ENCODE measurements at places on chromosomes 16 and 17. TPM values are rescaled to one million over a fixed set of nuclear protein-coding genes. Genes with fewer than 3 reads are reported as not detected.

The PRAC1 gene
- total RNA-seq, result not detected

The MAP3K14 gene
- 36.2 TPM for total RNA-seq

The CPNE7 gene
- not detected for total RNA-seq

DNA sequence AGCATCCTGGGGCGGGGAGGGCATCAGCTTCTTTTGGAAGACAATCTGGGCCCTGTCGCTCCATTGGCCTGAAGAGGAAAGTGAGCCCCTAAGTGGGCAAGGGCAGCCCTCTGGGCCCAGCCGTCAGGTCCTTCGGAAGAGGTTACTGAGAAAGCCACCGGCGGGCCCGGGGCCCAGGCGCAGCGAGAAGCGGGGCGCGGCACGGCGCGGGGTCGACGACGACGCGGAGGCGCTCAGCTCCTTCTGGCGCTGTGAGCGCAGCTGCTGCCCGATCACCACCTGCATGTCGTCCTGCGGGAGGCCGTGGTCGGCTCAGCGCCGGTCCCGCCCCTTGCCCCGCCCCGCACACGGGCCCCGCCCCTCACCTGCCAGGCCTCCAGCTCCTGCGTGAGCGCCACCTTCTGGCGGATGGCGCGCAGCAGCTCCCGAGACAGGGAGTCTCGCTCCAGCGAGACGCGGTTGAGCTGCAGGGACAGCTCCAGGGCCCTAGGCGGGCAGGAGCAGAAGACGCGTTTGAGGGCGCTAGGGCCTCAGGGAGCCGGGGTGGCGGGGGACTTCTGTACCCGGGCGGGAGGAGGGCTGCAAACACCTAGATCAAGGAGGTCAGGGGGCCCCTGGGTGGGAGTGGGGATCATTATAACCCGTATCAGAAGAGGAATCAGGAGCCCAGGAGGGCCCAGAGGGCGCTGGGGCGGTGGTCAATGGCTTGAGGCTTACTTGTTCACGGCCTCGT, 4.3 kb downstream of the THOC6 start:
- DNase-seq, result peak; percentile 90

DNA sequence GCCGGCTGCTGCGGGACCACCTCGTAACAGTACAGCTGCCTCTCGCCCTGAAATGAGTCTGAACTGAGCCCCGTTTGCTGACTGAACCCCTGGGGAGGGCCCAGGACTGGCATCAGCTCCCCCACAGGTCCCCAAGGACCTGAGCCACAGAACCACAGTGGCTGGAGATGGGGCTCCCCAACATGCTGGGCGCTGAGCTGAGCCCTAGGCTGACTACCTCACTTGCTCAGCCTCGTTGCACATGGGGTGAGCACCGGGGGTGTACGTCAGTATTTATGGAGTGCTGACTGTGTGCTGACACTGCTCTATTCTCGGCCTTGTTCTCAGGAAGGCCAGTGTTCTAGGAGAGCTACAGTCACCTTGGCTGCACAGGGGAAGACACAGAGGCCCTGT, 6.6 kb upstream of the VASN start:
- DNase-seq, result no peak

DNA sequence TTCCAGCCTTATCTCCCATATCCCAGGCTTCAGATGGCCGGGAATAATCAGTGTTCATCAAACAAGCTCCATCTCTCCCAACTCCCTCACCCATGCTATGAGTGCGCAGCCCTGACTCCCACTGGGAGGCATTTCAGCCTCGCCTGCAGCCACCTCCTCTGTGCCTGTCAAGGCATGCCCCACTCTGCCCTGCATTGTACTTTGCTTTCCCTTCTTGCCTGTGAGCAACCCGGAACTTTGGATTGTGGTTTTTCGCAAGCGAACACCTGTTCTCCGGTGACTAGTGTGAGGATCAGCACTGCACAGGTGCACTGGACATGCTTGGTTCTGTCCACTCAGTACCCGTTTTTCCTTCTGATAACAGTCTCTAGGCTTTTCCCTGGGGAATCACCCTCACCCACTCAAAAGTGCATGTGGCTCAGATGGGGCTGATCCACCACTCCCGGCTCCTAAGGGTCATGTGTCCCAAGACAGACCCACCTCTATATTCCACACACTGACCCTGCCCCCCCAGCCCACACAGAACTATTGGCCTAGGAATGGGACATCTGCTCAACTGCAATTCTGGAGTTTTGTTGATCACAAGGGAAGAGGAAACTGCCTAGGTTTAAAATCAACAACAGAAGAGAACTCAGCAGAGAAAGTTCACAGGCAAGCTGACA, 9.1 kb downstream of the CHST6 start:
- DNase-seq, result no peak

DNA sequence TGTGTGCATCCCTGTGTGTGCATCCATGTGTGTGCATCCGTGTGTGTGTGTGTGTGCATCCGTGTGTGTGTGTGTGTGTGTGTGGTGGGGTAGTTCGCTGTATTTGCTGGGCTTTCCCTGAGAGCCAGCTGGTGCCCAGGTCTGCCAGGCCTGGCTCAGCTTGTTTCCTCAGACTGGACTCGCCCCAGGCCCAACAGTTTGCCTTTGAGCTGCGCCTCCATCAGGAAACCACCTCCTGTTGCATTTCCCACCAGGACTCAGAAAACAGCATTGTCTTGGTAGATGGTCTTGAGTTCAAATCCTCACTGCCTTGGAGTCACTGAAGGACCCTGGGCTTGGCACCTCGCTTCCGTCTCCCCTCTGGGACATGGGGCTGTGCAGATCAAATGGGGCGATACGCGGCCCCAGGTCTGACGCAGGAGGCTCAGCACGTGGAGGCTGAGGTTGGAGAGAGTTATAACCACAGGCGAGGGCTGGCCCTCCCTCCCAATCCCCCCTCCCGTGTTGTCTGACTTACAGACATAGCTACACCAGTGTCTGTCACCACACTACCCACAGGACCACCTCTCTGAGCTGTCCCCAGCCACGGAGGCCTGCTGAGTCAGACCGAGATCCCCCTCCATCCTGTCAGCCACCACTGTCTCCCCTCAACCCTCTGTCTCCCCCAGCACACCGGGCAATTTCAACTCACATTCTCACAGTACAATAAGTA, 4.7 kb downstream of the ITGAE start:
- no peak for DNase-seq
